ENCODE measurements at places on chromosomes 1 and 21.
A peak's percentile ranks its signal among the peaks of the same experiment; 100 is the strongest.

GRCh38 chr1:204410688-204411450 is 748 bp downstream of the PPP1R15B start:
- DNase-seq = no peak

DNA sequence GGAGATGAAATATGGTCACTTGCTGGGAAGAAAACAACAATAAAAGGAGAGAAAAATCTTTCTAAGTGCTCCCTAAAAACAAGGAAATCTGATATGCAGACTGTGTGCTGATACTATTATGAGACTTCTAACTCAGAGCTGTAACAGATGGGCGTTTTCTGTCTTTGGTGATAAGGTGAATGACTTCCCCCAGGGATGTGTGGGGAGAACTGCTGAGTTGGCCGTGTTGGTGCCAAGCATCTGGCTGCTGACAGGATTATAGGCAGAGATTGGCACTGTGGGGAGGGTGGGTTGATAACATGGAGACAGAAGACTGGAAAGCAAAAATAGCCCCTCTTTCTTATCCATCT is 438.5 kb upstream of the PLXNA2 start:
- no peak for DNase-seq

DNA sequence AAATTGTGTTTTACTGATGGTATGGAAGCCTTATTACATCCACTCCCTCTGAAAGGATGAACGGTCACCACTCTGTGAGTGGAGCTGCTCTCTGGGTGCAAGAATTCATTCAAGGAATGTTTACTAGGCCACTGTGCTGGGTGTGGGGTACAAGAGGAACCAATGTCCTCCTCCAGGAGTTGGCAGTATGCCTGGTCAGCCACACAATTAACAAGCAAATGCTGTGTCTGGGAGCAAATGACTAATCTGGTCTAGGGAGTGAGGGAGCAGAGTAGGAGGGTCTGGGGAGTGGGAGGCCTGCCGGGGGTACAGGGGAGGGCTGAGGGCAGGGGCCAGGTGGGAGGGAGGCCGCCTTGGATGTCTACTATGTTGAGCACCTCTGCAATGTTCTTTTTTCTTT is 27.2 kb upstream of the TDRD10 start:
- no peak for DNase-seq

GRCh38 chr1:190864013-190864641 is 386.5 kb upstream of the BRINP3 start:
- no peak for DNase-seq

DNA sequence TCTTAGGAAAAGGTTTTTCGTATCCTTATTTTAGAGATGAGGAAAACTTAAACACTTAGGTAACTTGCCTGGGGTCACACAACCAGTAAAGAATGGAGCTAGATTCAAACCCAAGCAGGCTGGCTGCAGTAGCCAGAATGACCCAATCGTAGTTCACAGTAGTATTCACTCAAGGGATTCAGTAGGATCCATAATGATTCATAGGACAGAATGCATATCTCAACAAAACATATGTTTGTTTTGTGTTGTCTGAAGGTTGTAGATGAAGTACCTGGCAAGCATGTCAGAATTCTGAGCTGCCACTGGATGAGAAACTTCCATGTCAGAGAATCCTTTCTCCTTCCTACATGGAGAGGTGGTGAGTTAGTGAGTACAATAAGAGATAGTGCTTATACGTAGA is 155.5 kb downstream of the C1orf21 start:
- no peak for DNase-seq

- DNase-seq = no peak
These were observed 183.5 kb upstream of the DPYD start for GRCh38 chr1:98104289-98104688.

- no peak for DNase-seq
These were observed 61.1 kb upstream of the PDE9A start for GRCh38 chr21:42592156-42592820.

DNA sequence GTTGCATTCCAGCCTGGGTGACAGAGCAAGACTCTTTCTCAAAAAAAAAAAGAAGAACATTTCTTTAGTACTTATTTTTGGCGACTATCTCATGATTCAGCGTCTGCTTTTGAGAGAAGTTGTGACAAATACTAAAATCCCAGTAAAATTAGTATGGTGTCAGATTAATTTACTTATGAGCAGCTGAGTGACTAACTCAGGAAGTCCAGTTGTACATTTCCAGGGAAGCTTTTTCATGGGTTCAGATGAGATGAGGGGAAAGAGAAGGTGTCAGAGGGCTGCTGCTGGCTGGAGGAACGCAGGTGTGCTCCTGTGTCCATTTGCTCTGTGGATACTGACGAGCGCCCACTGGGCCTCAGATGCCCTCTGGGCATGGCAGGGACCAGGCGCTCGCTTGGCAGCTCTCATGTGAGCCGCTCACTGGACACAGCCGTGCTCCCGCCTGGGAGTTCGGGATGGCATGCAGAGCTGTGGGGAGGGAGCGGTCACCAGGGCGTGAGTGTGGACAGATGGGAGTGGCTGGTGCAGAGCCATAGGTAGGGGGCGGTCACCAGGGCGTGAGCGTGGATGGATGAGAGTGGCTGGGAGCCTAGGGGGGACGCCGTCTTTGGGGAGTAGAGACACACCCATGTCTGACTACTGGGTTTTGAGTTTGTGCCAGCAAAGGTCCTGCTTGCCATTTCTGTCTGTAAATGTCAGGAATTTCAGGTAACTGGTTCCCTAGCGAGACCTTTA is 55.0 kb downstream of the ADARB1 start:
- DNase-seq = no peak

GRCh38 chr1:23720256-23720995 is 22.8 kb upstream of the ELOA start:
- DNase-seq = no peak

DNA sequence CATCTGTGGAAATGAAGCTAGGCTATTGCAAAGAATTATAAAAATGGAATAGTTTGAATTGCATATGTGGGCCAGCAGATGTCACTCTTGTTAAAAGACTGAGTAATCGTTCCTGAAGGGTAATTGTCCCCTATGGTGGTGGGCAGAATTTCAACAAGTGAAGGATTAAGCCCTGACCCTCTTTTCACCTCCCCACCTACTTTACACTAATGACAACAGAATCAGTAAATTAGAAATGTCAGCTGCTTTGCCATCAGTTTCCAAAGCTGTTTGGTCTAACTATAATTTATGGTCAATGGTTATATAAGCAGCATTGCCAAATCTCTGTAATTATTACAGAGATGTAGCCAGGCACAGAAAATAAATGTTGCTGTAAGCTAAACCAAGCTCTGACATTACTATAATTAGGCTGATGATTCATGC is 898.6 kb downstream of the AMY1C start:
- no peak for DNase-seq

GRCh38 chr1:56948403-56949023 is 17.3 kb downstream of the C8B start:
- DNase-seq = no peak

GRCh38 chr1:25810341-25811299 is 9.1 kb upstream of the MTFR1L start:
- peak; percentile 46 for DNase-seq

DNA sequence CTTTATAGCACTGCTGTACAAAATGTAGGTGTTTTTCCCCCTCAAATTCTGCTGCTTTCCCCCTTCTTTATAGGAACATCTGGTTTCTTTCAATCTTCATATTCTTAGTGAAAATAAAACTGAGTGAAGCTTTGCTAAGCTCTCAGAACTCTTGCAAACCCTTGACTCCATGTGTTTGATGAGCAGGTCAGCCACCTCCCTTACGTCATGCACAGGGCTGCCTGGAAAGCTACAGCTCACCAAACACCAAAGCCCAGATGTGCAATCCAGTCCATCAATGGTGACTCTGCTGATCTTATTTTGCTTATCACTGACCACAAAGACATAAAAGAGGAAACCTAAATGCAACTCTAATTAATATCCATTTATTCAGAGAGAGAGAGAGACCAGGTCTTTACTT is 5.5 kb downstream of the CACNA1E start:
- no peak for DNase-seq

- no peak for DNase-seq
These were observed 13.6 kb upstream of the SPEN start for GRCh38 chr1:15833842-15834405.

- no peak for DNase-seq
These were observed 12.1 kb downstream of the LRP8 start for GRCh38 chr1:53315456-53316423.

- no peak for DNase-seq
These were observed 324.4 kb downstream of the MATN1 start for GRCh38 chr1:30399026-30399425.

DNA sequence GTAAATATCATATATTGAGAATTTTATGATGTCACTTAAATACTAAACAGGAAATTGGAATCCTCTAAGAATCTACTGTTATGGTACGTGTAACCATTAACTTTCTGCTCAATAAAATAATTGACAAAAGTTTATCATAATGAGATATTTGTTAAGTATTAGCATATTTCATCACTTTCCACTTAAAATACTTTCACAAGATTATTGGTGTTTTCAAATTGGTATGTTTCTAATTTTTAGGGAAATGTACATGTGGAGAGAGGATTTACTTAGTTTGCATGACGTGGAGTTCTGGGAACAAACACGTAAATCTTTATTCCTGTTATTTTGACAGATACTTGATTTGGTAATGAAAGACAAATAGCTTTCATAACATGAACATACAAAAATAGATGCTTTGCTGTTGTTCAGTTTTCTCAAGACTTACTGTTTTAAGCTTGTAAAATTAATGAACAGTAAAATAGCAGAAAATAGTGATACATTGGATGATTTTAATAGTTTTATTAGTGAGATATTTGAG is 1.6 kb downstream of the SRSF11 start:
- DNase-seq = no peak

GRCh38 chr1:115670476-115671175 is 28.9 kb downstream of the VANGL1 start:
- DNase-seq = no peak

DNA sequence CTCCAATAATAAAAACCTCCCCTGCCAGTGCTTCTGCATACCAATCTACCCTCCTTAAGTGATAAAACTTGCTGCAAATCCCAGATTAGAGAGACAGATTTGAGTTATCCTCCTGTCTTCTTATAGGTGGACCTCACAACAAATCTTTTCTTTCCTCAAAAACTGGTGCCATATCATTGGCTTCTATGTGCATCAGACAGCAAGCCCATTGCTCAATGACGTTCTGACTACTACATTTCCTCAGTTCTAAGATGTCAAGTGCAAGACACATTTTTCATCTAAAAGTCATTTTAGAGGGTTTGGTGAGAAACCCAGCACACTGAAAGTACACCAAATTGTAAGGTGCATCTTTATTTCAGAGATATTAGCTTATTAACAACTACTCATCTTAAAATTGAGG is 107.8 kb upstream of the VAV3 start:
- no peak for DNase-seq

DNA sequence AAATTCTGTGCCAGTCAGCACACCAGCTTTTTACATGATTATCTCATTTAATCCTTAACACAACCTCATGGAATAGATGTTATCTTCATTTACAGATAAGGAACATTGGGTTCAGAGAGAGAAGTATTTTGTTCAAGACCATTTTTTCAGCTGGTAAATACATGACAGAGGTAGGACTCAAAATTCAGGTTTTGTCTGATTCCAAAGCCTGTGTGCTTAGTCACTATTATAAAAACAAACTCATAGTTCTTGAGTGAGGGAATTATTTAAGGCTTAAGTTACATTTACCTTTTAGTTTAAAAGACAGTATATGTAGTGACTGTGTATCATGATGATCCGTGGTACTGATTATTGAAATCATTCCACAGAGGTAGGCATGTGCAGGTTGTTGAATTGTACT is 125.2 kb downstream of the MAGI3 start:
- no peak for DNase-seq

GRCh38 chr1:17485281-17485680 is 45.8 kb upstream of the RCC2 start:
- no peak for DNase-seq

GRCh38 chr1:37305841-37306240 is 168.5 kb upstream of the ZC3H12A start:
- no peak for DNase-seq

- peak; percentile 83 for DNase-seq
These were observed at the start of gene CENPS for GRCh38 chr1:10430216-10431069. Gene CENPS, plus strand, starts transcription at chr1:10430433. Its CDS starts 85 bp downstream, at chr1:10430518.

- DNase-seq = no peak
These were observed 37.5 kb downstream of the LGR6 start for GRCh38 chr1:202230939-202231645.

DNA sequence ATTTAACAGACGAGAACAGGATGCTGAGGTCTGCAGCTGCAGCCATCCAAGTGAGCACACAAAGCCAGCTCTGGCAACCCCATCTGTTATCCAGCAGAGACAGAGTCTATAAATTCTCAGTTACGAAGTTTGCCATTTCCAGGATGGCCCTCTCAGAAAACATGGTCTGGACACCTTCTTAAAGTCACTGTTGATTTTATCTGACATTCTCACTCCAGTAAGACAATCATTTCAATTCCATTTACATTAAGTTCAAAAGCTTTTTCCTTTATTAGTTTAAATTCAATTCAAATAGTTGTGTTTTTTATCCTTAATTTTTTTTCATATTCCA is 125.5 kb downstream of the DMRTB1 start:
- DNase-seq = no peak

GRCh38 chr1:116460261-116460660 is 87.2 kb downstream of the ATP1A1 start:
- DNase-seq = no peak

- no peak for DNase-seq
These were observed 548 bp upstream of the MFSD2A start for GRCh38 chr1:39954324-39954869.

DNA sequence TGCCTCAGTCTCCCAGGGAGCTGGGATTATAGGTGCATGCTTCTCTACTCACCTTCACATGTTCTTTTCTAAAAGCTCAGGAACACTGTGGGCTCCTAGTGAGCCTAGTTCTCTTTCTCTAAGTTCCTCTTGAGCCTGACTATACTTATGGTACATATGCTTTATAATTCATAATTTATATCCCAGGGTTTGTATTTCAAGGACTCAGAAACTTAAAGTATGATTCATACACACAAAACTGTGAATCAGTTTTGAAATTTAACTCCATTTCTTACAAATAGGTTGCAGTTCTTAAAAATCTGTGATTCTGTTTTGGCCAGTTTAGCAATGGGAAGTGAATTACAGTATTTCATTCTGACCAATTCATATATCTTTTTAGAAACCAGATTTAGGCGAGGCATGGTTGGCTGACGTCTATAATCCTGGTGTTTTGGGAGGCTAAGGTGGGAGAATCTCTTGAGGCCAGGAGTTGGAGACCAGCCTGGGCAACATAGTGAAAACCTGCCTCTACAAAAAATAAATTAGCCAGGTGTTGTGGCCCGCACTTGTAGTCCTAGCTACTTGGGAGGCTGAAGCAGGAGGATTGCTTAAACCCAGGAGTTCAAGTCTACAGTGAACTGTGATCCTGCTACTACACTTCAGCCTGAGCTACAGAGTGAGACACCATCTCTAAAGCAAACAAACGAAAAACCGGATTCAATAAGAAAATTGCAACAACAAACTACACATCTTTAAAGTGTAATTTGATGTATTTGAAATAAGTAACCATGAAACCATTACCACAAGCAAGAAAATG is 15.6 kb downstream of the RASAL2 start:
- no peak for DNase-seq

Measured in stimulated activated CD8-positive, alpha-beta memory T cell treated with anti-CD3 and anti-CD28 coated beads, Interleukin-4, amount 100 ng/mL, for 4 hours (primary cell).